Renal pelvis (tissue), 12 donors: ENCODE measurements at places on chromosomes 13 and 19. TPM values are rescaled to one million over a fixed set of nuclear protein-coding genes. Genes with fewer than 3 reads are reported as not detected.

Gene KLK3
- 0.58 TPM for polyA plus RNA-seq

Gene FCGBP
- 10.7 TPM for polyA plus RNA-seq

Gene PABPC3
- polyA plus RNA-seq, result 1.1 TPM

Gene ZNF99
- polyA plus RNA-seq, result 0.31 TPM

Gene SLITRK6
- polyA plus RNA-seq, result 4.3 TPM

Gene EDDM13
- 1.7 TPM for polyA plus RNA-seq

Gene EFNB2
- 126 TPM for polyA plus RNA-seq

Gene COX7A1
- polyA plus RNA-seq, result 24.4 TPM

Gene HNRNPA1L2
- 22.0 TPM for polyA plus RNA-seq

Gene RNF17
- not detected for polyA plus RNA-seq

Gene RXFP2
- polyA plus RNA-seq, result 1.3 TPM

Gene MLNR
- polyA plus RNA-seq, result 0.30 TPM

Gene APLP1
- 29.1 TPM for polyA plus RNA-seq

Gene CBY2
- 1.1 TPM for polyA plus RNA-seq

Gene PRRG2
- polyA plus RNA-seq, result 8.2 TPM

Gene URAD
- not detected for polyA plus RNA-seq

Gene IRGC
- not detected for polyA plus RNA-seq

Gene SMIM24
- 532 TPM for polyA plus RNA-seq

Gene RFPL4AL1
- not detected for polyA plus RNA-seq

Gene SPART
- 78.2 TPM for polyA plus RNA-seq

Gene CYP2A6
- polyA plus RNA-seq, result 0.14 TPM

Gene PRR22
- 4.0 TPM for polyA plus RNA-seq

Gene TMEM255B
- polyA plus RNA-seq, result 7.1 TPM

Gene GAPDHS
- not detected for polyA plus RNA-seq

Gene RFX2
- polyA plus RNA-seq, result 11.0 TPM

Gene ERFL
- polyA plus RNA-seq, result not detected

Gene ERICH6B
- 3.0 TPM for polyA plus RNA-seq

Gene NOSIP
- polyA plus RNA-seq, result 79.5 TPM
